Naive thymus-derived CD8-positive, alpha-beta T cell (primary cell): ENCODE measurements at places on chromosomes 11 and 22.

DNA sequence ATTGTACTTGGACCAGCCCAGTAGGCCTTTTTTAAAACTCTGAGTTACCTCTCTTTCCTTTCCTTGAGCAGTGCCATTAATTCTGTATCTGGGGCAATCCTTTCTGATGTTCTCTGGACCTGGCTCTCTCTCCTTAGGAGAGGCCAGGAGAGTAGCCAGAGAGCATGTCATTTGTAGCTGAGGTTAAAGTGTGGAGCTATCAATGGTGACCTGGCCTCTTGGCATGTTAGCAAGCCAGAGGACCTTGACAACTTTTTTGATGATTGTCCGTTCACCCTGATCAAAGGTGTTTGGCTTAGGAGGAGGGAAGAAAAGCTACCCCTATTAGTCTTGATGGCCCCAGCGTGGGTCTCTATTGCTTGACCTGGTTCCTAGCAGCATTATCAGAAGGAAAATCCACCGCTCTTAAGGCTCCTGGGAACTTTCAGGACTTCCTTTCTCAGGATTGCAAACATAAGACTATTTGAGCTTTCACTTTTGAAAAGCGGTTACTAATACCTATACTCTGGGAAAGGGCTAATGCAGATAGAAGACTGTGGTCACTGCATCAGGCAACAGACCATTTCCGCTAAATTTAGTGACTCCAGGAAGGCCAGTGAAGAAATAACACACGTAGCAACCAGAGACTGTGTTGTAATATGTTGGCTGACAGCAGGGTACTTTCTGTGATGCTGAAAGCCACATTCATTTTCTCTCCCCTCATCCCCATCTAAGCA, 18.2 kb downstream of the LIMK2 start:
- no peak for DNase-seq
- peak overlapping the region; percentile 68 for H3K4me3 ChIP-seq
- peaks cover 5% of the 10 kb centered on the region for H3K36me3 ChIP-seq
- H3K27me3 ChIP-seq: no peaks in the 10 kb centered on the region

DNA sequence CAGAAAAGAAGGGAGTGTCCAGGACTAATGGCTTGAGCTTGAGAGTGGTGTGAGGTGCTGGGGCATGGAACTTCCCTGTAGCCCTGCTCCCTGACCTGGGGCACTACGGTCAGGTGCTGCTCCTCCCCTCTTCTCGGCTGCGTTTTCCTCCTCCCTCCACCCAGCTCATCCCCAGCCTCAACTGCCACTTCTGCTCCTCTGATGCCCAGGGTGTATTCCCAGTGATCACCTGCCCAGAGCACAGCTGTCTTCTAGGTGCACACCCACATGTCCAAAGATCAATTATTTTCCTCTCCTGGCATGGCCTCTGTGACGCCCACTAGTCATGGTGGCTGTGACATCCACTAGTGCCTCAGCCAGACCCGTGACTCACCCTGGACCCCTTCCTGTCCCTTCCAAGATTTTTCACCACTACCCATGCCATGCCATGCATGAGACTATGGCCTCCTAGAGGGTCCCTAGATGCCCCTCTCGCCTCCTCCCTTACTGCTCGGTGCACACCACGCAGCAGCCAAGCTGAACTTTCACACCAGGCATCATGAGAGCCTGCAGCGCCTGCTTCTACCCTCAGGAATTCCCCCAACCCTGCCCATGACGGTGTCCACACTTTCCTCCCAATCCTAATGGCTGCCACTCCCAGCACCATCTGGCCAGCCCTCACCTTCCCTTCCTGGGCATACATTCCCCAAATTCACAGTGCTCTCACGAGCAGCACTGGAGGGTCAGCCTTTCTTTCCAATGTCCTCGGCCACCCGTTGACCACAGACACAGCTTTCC, 1.9 kb downstream of the P2RX6 start:
- peaks cover 43% of the 10 kb centered on the region for H3K4me1 ChIP-seq
- H3K36me3 ChIP-seq: no peaks in the 10 kb centered on the region
- H3K4me3 ChIP-seq: peak overlapping the region; percentile 30
- no peak for DNase-seq
- H3K27ac ChIP-seq: peak overlapping the region; percentile 86

DNA sequence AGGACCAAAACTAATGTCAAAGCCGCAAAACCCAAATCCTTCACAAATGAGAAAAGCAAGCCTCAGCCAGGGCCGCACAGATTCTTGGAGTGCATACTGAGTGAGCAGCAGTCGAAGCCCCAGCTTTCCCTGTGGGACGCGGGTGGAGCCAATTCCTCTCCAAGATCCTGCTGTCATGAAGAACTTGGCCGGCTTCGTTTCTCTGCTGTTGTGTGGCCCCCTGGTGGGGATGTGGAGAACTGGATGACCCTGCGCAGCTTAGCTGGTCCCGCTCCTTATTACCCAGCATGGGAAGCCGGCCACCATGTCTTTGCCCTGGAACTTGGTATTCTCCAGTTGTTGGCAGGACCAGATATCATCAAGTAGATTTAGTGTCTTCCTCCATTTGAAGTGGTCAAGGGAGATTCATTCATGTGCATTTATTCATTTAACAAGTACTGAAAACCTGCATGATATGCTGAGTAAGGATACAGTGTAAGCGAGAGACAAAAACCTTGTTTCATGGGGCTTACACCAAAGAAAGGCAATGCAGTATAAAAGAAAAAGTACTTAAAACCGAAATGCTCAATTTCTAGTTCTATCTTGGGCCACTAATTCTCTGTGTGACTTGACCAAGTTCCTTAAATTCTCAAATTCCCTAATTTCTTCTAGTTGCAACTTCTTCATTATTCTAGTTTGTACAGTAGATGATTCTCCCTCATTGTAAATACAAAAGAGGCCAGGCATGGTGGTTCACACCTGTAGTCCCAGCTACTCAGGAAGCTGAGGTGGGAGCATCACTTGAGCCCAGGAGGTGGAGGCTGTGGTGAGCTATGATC, 56.7 kb upstream of the CRTAM start:
- peaks cover 9% of the 10 kb centered on the region for H3K4me1 ChIP-seq
- no peak overlapping the region for H3K4me3 ChIP-seq
- peak; percentile 73 for DNase-seq
- peaks cover 86% of the 10 kb centered on the region for H3K36me3 ChIP-seq
- no peak overlapping the region for H3K27ac ChIP-seq

DNA sequence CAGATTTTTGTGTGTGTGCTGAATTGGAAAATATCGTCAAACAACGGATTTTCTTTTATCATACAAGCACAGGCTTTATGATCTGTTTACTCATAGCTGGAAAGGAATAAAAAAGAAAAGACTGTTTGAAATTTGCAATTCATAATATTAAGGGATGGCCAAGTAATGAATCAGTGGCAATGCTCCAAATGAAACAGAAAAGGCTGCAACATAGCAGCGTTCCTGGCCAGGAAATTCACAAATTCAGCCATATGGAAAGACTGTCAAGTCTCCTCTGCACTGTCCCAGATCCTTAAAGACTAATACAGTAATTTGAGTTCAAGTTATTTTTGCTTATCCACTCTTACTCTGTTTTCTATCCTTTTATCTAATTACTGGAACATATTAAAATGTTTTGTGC, 98.2 kb downstream of the MSANTD4 start:
- H3K27ac ChIP-seq: no peak overlapping the region
- no peak for DNase-seq
- H3K4me1 ChIP-seq: no peaks in the 10 kb centered on the region

- no peak overlapping the region for H3K4me3 ChIP-seq
- H3K27me3 ChIP-seq: no peaks in the 10 kb centered on the region
- DNase-seq: no peak
- H3K4me1 ChIP-seq: peaks cover 12% of the 10 kb centered on the region
- no peaks in the 10 kb centered on the region for H3K36me3 ChIP-seq
- H3K27ac ChIP-seq: no peak overlapping the region
These were observed 28.8 kb downstream of the DKK3 start for GRCh38 chr11:11979488-11980117.

DNA sequence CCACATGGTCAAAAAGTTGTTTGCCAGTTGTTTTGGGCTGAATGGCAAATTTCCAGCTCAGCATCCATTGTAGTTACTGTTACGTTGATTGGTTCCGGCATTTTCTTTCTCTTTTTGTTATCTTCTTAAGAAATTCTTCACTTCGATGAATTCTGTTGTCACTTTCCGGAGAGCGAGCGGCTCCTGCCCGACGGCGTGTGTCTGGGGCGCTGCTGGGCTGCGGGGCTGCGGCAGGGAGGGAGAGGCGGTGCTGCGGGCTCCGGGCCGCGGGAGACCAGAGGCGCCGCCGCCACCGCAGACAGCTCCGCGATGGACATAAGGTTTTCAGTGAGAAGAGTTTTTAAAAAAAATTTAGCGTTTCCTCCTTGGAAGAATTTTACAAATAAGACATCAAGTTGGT, 117.4 kb downstream of the RRM1 start:
- no peak for DNase-seq
- H3K27me3 ChIP-seq: peaks cover 35% of the 10 kb centered on the region
- H3K27ac ChIP-seq: no peak overlapping the region
- H3K36me3 ChIP-seq: no peaks in the 10 kb centered on the region

GRCh38 chr11:83726316-83726715, 440.1 kb upstream of the CCDC90B start:
- no peak overlapping the region for H3K27ac ChIP-seq
- no peaks in the 10 kb centered on the region for H3K36me3 ChIP-seq
- no peak overlapping the region for H3K4me3 ChIP-seq
- peaks cover 11% of the 10 kb centered on the region for H3K4me1 ChIP-seq
- peaks cover 28% of the 10 kb centered on the region for H3K27me3 ChIP-seq

- H3K4me3 ChIP-seq: no peak overlapping the region
- DNase-seq: no peak
- no peaks in the 10 kb centered on the region for H3K36me3 ChIP-seq
- no peaks in the 10 kb centered on the region for H3K4me1 ChIP-seq
These were observed 260.9 kb downstream of the KIRREL3 start for GRCh38 chr11:126739499-126740145.

DNA sequence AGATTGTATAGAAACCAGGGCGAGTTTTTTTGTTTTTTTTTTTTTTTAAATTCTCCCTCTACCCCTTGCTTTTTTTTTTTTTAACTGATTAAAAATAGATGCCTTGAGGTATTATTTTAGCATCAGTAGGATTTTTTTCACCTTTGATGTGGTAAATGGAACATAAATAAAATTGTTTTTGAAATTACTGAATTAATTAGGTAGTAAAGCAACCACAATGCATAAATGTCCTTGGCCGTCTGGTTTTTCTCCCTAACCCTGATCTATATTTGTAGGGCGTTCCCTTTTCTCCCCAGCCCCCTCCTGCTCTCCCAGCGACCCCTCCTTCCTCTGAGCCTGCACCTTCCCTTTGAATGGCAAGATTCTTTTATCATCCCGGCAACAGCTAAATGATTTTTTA, 107.8 kb downstream of the ZBTB16 start:
- no peaks in the 10 kb centered on the region for H3K27me3 ChIP-seq
- DNase-seq: no peak
- H3K4me1 ChIP-seq: peaks cover 62% of the 10 kb centered on the region
- peak overlapping the region; percentile 87 for H3K27ac ChIP-seq

GRCh38 chr11:65429068-65429681, 6.6 kb downstream of the NEAT1 start:
- peak overlapping the region; percentile 87 for H3K4me3 ChIP-seq
- DNase-seq: no peak
- no peaks in the 10 kb centered on the region for H3K36me3 ChIP-seq
- H3K27me3 ChIP-seq: no peaks in the 10 kb centered on the region
- H3K4me1 ChIP-seq: peaks cover 92% of the 10 kb centered on the region
- H3K27ac ChIP-seq: peak overlapping the region; percentile 99

DNA sequence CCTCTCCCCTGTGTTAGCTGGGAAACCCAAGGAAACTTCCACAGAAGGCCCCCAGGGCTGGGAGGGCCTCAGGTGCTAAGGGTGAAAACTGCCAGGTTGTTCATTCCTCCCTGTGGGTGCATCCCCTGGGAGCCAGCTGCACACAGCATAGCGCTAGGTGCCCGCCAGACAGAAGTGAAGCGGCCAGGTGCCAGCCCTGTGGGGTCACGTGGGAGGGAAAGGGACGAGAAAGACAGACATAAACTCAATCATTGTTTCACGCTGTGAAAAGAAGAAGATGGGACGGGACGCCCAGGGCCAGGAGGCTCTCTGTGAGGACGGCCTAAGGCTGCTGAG, 31.6 kb upstream of the HMOX1 start:
- no peak for DNase-seq
- H3K4me3 ChIP-seq: peak overlapping the region; percentile 41
- peaks cover 7% of the 10 kb centered on the region for H3K36me3 ChIP-seq
- peaks cover 2% of the 10 kb centered on the region for H3K27me3 ChIP-seq
- peaks cover 31% of the 10 kb centered on the region for H3K4me1 ChIP-seq

- DNase-seq: no peak
- no peak overlapping the region for H3K27ac ChIP-seq
- H3K4me1 ChIP-seq: peaks cover 6% of the 10 kb centered on the region
- H3K27me3 ChIP-seq: no peaks in the 10 kb centered on the region
These were observed 75.7 kb downstream of the DEPDC5 start for GRCh38 chr22:31829505-31829904.

- no peak overlapping the region for H3K4me3 ChIP-seq
- no peak overlapping the region for H3K27ac ChIP-seq
- H3K27me3 ChIP-seq: peaks cover 16% of the 10 kb centered on the region
- no peak for DNase-seq
These were observed 101.0 kb downstream of the BRD1 start for GRCh38 chr22:49726701-49727101.

GRCh38 chr11:128497061-128497775, 90.1 kb downstream of the ETS1 start:
- H3K4me1 ChIP-seq: peaks cover 99% of the 10 kb centered on the region
- H3K27me3 ChIP-seq: no peaks in the 10 kb centered on the region
- H3K36me3 ChIP-seq: peaks cover 36% of the 10 kb centered on the region

DNA sequence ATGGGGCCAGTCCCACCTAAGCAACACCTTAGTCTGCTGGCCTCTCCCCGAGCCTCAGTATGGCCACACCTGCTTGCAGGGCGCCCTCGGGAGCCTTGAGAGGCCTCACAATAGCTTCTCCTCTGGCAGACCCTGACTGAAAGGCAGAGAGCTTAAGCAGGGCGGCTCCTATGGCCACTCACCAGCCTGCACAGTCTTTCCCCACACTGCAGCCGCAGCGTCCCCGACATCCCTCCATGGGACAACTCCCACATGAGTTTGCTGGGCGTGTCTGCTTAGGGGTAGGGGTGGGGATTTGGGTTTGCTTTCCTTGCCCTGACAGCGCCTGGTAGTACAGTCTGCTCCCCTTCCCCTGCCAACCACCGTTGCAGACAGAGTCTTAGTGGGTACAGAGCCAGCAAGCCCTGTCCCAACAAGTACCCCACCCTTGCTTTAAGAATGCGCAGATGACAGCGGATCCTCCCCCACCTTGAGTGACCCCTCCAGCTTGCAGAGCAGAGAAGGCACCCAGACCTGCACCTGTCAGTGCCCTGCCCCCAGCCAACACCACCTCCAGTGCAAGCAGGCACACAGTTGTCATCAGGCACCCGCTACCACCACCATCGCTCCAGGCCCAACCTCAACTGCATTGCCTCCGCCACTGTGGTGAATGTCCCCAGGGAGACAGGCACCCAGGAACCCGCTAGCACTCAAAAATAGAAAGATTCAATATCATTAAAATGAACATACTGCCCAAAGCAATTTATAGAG, 413.8 kb upstream of the ARHGAP42 start:
- DNase-seq: no peak
- H3K4me3 ChIP-seq: no peak overlapping the region
- H3K36me3 ChIP-seq: no peaks in the 10 kb centered on the region
- no peaks in the 10 kb centered on the region for H3K27me3 ChIP-seq
- no peaks in the 10 kb centered on the region for H3K4me1 ChIP-seq

GRCh38 chr11:109939166-109939810, 153.9 kb upstream of the ZC3H12C start:
- DNase-seq: no peak
- no peaks in the 10 kb centered on the region for H3K4me1 ChIP-seq
